Testis (tissue), 5 donors: ENCODE measurements at places on chromosomes 11 and 22. TPM values are rescaled to one million over a fixed set of nuclear protein-coding genes. Genes with fewer than 3 reads are reported as not detected.

DNA sequence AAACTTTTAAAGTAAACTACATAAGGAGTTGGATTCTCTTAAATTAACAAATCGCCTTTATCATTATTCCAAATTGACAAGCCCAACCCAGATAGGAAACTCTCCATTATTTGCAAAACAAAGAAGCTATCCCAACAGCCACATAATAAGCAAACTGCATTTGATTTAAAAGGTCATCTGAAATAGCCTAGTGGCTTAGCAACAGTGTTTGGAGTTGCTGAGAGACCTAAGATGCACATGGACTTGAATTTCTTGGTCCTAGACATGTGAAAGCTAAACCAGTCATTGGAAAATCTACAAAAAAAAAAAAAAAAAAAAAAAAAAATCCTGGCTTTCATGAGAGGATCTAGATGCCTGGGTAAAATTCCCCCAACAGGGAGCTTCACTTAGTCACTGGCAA is 69.5 kb downstream of the PRCP start:
- no peak overlapping the region for H3K4me3 ChIP-seq
- no peaks in the 10 kb centered on the region for H3K36me3 ChIP-seq
- no peak overlapping the region for H3K27ac ChIP-seq
- no peaks in the 10 kb centered on the region for H3K27me3 ChIP-seq
- no peak for DNase-seq
- no peaks in the 10 kb centered on the region for H3K4me1 ChIP-seq

DNA sequence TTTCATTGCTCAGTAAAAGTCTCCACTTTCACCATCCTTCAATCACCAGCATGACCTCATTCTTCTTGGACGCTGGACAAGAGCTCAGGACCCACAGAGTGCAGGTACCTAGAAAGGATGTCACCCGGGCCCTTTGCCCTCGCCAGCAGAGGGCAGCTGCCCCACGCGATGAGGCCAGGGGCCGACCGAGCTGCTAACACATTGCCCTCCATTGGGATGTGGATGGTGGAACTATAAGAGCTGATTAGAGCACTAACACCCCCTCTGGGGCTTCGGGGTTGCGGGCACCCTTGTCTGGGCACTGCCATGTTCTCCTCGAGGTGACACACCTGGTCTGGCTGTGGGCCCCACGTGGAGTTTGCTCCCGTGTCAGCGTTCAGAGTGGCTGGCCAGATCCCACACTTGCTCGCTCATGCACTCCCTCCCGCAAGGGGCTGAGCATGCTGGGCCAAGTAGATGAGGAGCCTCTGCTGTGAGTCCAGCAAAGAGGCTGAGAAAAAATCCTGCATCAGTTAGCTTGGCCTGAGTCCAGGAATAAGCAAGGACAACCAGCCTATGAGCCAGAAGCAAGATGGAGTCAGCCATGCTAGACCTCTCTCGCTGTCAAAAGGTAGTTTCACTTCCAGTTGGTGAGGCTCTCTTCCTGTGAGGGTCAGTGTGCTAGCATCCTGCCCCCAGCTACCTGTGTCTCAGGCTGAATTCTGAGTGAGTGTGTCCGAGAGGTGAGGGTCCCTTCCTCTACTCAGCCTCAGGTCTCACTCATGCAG is 9.8 kb downstream of the KRTAP5-6 start:
- H3K27me3 ChIP-seq = no peaks in the 10 kb centered on the region
- DNase-seq = no peak
- no peaks in the 10 kb centered on the region for H3K36me3 ChIP-seq
- no peak overlapping the region for H3K4me3 ChIP-seq
- H3K27ac ChIP-seq = no peak overlapping the region
- no peaks in the 10 kb centered on the region for H3K4me1 ChIP-seq

DNA sequence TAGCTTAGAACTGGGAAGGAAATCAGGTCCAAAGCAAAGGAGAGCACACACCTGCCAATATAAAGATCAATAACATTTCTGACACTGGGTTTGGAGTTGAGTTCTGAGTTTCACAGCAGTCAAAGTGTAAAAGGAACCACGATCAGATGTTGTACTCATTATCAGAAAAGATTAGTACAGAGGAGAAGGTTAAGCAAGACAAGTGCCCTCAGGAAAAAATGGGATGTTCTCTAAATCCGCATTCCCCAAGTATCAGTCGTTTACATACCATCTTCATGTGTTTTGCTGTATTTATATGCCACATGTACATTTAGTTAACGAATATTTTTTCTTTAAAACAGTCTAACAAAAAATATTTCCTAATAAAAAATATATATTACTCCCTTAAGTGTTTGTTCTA is 23.0 kb upstream of the RRAS2 start:
- H3K4me1 ChIP-seq = peaks cover 3% of the 10 kb centered on the region
- no peak overlapping the region for H3K27ac ChIP-seq
- H3K27me3 ChIP-seq = no peaks in the 10 kb centered on the region
- no peaks in the 10 kb centered on the region for H3K36me3 ChIP-seq
- no peak for DNase-seq
- no peak overlapping the region for H3K4me3 ChIP-seq

GRCh38 chr11:96238563-96239135 is 104.3 kb downstream of the MAML2 start:
- peaks cover 6% of the 10 kb centered on the region for H3K4me1 ChIP-seq
- H3K27me3 ChIP-seq = no peaks in the 10 kb centered on the region
- H3K36me3 ChIP-seq = no peaks in the 10 kb centered on the region
- no peak overlapping the region for H3K4me3 ChIP-seq
- H3K27ac ChIP-seq = no peak overlapping the region

GRCh38 chr11:14393889-14394288 is 34.9 kb upstream of the RRAS2 start:
- no peaks in the 10 kb centered on the region for H3K36me3 ChIP-seq
- H3K4me1 ChIP-seq = no peaks in the 10 kb centered on the region
- no peak overlapping the region for H3K27ac ChIP-seq

GRCh38 chr11:12090061-12090591 is 20.3 kb upstream of the MICAL2 start:
- no peak overlapping the region for H3K4me3 ChIP-seq
- H3K4me1 ChIP-seq = peaks cover 66% of the 10 kb centered on the region
- DNase-seq = no peak

DNA sequence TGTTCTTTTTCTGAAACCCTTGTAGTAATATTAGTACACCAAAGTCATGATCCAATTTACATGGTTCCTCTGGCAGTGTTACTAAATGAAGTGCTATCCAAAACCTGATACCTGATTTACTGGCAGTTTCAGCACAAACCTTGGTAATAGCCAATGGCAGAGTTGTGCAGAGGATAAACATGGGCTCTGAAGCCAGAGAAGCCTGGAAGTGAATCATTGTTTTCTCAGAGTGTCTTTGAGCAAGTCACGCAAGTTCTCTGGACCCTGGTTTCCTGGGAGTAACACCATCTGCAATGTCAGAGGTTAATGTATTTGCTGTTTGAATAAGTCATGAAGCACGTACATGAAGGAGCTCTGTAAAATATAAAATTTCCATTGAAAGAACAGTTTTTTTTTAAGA is 222.3 kb upstream of the NARS2 start:
- no peak for DNase-seq
- no peaks in the 10 kb centered on the region for H3K36me3 ChIP-seq
- no peak overlapping the region for H3K27ac ChIP-seq
- no peaks in the 10 kb centered on the region for H3K27me3 ChIP-seq
- no peaks in the 10 kb centered on the region for H3K4me1 ChIP-seq

DNA sequence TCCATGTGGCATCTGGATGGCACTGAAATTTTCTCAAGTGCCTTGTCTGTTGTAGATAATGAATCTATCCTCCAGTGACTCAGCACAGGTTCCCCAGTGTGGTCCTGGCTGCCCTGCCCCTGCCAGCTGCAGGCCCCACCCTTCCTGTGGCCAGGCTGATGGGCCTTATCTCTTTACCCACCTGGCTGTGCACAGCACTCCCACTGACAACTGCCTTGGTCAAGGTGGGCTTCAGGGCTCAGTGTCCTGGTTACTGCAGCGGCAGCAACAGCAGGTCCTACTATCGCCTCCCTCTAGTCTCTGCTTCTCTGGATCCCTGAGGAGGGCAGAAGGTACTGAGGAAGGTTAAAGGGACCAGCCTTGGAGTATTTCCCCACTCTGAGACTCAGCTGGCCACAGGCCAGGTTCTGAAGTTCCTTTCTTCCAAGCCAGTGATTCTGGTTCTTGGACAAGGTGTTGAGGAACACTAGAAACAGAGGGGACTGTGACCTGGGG is 3.1 kb downstream of the HMBS start:
- H3K4me1 ChIP-seq = peaks cover 11% of the 10 kb centered on the region
- DNase-seq = no peak
- H3K27me3 ChIP-seq = no peaks in the 10 kb centered on the region
- no peak overlapping the region for H3K4me3 ChIP-seq

DNA sequence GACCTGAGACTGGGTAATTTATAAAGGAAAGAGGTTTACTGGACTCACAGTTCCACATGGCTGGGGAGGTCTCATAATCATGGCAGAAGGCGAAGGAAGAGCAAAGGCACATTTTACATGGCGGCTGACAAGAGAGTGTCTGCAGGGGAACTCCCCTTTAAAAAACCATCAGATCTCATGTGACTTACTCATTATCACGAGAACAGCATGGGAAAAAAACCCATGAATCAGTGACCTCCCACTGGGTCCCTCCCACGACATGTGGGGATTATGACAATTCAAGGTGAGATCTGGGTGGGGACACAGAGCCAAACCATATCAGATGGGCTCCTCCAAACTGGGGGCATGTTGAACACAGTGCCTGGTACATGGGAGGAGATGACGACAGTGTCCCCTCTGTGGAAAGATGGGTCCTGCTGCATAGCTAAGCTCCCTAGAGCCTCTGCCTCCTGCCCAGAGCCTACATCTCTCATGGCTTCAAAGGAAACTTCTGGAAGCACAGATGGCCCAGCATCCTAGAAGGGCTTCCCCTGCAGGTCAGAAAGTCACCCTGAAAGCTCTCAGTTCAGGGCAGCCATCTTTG is 46.1 kb downstream of the MYEOV start:
- H3K4me1 ChIP-seq = no peaks in the 10 kb centered on the region
- H3K36me3 ChIP-seq = no peaks in the 10 kb centered on the region
- no peaks in the 10 kb centered on the region for H3K27me3 ChIP-seq
- H3K4me3 ChIP-seq = no peak overlapping the region
- DNase-seq = no peak

DNA sequence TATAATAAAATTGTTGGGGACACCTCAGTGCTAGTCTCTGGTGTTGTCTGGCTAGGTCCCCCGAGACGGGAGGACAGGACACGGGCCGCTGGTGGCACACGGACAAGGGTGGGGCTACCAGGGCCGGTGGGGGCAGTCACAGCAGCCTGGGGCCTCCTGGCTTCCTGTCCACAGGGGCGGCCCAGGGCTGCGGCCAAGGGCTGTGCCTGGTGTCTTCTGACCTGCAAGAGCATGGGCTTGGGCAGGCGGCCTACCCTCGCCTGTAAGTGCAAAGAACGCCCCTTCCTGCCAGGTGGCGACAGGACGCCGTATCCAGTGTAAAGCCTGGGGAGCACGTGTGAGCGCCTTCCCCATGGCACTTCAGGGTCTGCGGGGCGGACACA is 3.6 kb downstream of the LRFN4 start:
- no peaks in the 10 kb centered on the region for H3K36me3 ChIP-seq
- DNase-seq = no peak
- H3K4me1 ChIP-seq = peaks cover 5% of the 10 kb centered on the region
- H3K4me3 ChIP-seq = no peak overlapping the region

DNA sequence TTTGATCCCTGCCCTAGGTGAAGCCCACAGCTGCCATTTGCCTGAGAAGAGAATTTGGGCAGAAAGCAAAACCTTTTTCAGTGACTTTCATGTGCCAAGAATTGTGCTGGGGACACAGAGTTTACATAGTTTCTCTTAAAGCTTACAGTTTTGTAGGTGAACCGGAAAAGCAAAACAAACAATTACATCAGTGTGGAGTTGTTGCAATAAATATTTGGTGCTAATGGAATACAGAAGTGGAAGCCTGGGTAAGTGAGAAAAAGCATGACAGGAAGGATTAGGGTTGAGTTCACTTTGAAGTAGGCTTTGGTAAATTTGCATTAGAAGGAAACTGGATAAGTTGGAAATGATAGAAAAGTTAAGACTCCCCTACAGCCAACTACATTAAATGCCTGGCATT is 82.7 kb downstream of the RASSF10 start:
- H3K27me3 ChIP-seq = no peaks in the 10 kb centered on the region
- no peak overlapping the region for H3K27ac ChIP-seq
- H3K36me3 ChIP-seq = no peaks in the 10 kb centered on the region
- no peaks in the 10 kb centered on the region for H3K4me1 ChIP-seq
- DNase-seq = no peak
- no peak overlapping the region for H3K4me3 ChIP-seq

- H3K4me3 ChIP-seq = no peak overlapping the region
- no peak overlapping the region for H3K27ac ChIP-seq
- DNase-seq = no peak
- H3K4me1 ChIP-seq = no peaks in the 10 kb centered on the region
These were observed 14.8 kb upstream of the PAX6 start for GRCh38 chr11:31825838-31826484.

DNA sequence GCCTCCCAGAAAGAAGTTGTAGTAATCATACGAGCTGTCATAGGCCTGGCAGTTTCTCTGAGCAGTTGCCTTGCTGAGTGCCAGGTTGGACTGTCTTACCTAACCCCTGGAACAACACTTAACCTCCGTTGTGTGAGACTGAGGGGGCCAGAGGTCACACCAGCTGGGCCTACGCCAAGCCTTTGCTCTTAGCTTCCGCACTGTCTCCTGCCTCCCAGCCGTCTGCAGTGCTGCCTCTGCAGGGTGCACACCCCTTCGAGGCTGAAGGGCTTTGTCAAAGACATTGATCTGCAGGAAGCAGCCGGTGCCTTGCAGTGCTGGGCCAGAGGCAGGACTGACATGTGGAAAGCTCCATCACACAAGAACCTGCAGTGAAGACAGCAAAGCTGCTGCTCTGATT is 16.7 kb downstream of the TAB1 start:
- no peaks in the 10 kb centered on the region for H3K36me3 ChIP-seq
- H3K4me1 ChIP-seq = no peaks in the 10 kb centered on the region
- no peaks in the 10 kb centered on the region for H3K27me3 ChIP-seq
- H3K27ac ChIP-seq = no peak overlapping the region

- H3K36me3 ChIP-seq = no peaks in the 10 kb centered on the region
- H3K4me3 ChIP-seq = no peak overlapping the region
- H3K4me1 ChIP-seq = peaks cover 21% of the 10 kb centered on the region
- no peak for DNase-seq
- no peak overlapping the region for H3K27ac ChIP-seq
These were observed 1.8 kb downstream of the TMEM86A start for GRCh38 chr11:18700375-18700774.

TYR gene
- 0.25 TPM for total RNA-seq

ARSA gene
- total RNA-seq = 73.5 TPM

SERPIND1 gene
- total RNA-seq = 0.16 TPM

CBL gene
- 59.3 TPM for total RNA-seq

CSRP3 gene
- not detected for total RNA-seq

OR2D2 gene
- 2.8 TPM for total RNA-seq

GSTT2B gene
- total RNA-seq = 7.9 TPM
